Caco-2 (cell line): ENCODE measurements at places on chromosomes 5 and 9. TPM values are rescaled to one million over a fixed set of nuclear protein-coding genes. Genes with fewer than 3 reads are reported as not detected.

- no peak for DNase-seq
These were observed 1978.6 kb upstream of the CDH6 start for GRCh38 chr5:29214839-29215238.

DNA sequence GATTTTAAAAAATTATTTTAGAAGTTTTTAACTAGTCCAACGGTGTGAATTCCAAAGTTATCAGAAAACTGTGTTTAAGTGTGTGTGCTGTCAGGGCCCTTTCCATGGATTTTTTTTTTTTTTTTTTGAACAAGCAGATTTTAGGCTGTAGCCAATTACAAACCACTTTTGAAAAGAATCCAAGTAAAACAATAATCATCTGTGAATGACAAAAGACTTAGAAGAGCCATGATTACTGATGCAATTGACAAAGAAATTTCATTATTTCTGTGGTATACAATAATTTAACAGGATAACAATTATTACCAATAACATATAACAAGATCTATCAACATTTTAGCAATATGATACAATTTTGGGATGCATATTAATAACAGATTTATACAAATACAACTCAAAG, 16.2 kb upstream of the PAIP1 start:
- DNase-seq: no peak

- no peak for DNase-seq
These were observed 22.9 kb downstream of the C5orf15 start for GRCh38 chr5:133945568-133945967.

DNA sequence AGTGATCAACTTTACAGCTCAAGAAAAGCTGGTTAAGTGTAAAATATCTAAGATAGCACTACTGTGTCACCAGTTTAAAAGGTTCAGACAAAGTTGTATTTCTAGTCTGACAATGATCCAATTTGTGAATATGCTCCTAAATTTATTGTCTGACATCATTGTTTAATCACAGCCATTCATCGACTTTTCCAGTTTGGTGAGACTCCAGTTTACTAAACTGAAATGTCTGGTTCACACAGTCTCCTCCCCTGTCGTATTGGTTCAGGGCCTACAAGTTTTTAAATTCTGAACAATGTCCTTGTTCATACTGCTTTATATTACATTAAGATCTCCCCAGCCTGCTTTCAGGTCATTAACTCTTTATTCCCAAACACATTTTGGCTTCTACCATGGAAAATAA, 161.4 kb downstream of the CHSY3 start:
- DNase-seq: no peak

DNA sequence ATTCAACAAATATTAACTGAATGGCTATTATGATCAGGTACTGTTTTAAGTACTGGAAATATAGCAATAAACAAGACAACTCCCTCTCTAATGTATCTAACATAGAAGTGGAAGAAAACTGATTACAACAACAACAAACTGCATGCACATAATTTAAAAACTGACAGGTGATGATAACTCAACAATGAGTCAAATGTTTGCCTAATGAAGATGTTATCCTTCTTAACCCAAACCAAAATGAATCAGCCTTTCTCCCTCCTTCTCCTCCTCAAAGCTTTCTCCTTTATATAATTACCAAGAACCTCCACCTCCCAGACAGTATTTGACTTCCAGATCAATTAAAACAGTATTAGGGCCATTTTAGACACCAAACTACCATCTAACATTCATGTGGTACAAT, 49.3 kb downstream of the RICTOR start:
- DNase-seq: no peak

- DNase-seq: no peak
These were observed 201.7 kb upstream of the MSX2 start for GRCh38 chr5:174522480-174523260.

LRRC26 gene
- total RNA-seq: 2.9 and 3.0 TPM in 2 replicates

ZNF366 gene
- total RNA-seq: not detected in 2 replicates

ERCC8 gene
- 18.3 and 19.8 TPM in 2 replicates for total RNA-seq

FAM153A gene
- total RNA-seq: not detected in 2 replicates
